Cardiac atrium fibroblast (primary cell): ENCODE measurements at places on chromosomes 16 and 17. TPM values are rescaled to one million over a fixed set of nuclear protein-coding genes. Genes with fewer than 3 reads are reported as not detected.

Gene MARVELD3
- not detected in 2 replicates for total RNA-seq

Gene ENPP7
- total RNA-seq = not detected in 2 replicates

Gene OR3A3
- not detected in 2 replicates for total RNA-seq

Gene PRSS36
- total RNA-seq = not detected in 2 replicates

Gene SEC14L1
- 37.0 and 42.3 TPM in 2 replicates for total RNA-seq

Gene SLC2A4
- 0.18 TPM in 1 of 2 replicates, not detected in the other for total RNA-seq

Gene ABCC11
- not detected in 2 replicates for total RNA-seq

Gene MMP25
- not detected in 2 replicates for total RNA-seq

Gene HOXB5
- total RNA-seq = not detected in 2 replicates

Gene ARHGAP23
- 27.4 and 30.3 TPM in 2 replicates for total RNA-seq

Gene ODAD4
- total RNA-seq = 0.16 and 0.18 TPM in 2 replicates

Gene SOST
- total RNA-seq = not detected in 2 replicates

Gene CEP295NL
- 0.49 and 0.72 TPM in 2 replicates for total RNA-seq

Gene PIK3R5
- total RNA-seq = not detected in 2 replicates

Gene ACD
- 13.0 and 25.4 TPM in 2 replicates for total RNA-seq

Gene DBNDD1
- 0.49 and 0.54 TPM in 2 replicates for total RNA-seq

Gene CD300LF
- total RNA-seq = not detected in 2 replicates

Gene FOXN1
- total RNA-seq = not detected in 2 replicates

Gene WNT9B
- total RNA-seq = not detected in 2 replicates

Gene CREBBP
- total RNA-seq = 14.1 and 16.0 TPM in 2 replicates

Gene NUDT7
- total RNA-seq = 2.6 and 6.0 TPM in 2 replicates

Gene FAM171A2
- total RNA-seq = 1.6 and 7.2 TPM in 2 replicates

Gene TEX19
- total RNA-seq = not detected in 2 replicates

Gene SYNGR3
- total RNA-seq = 5.2 and 6.6 TPM in 2 replicates

Gene STX8
- total RNA-seq = 52.0 and 90.4 TPM in 2 replicates

Gene UNC13D
- total RNA-seq = 1.1 TPM in 1 of 2 replicates, not detected in the other

Gene ARHGDIG
- total RNA-seq = 2.2 and 2.3 TPM in 2 replicates

Gene MEIOB
- 0.18 TPM in 1 of 2 replicates, not detected in the other for total RNA-seq

Gene MPV17L
- total RNA-seq = 0.18 and 0.81 TPM in 2 replicates

Gene NPIPA8
- 5.7 and 22.9 TPM in 2 replicates for total RNA-seq

Gene KRT17
- total RNA-seq = 0.54 and 0.65 TPM in 2 replicates

Gene RMI2
- total RNA-seq = 3.4 and 9.4 TPM in 2 replicates

Gene ADGRG1
- total RNA-seq = 3.9 and 5.6 TPM in 2 replicates

Gene CD300E
- total RNA-seq = not detected in 2 replicates

Gene STH
- total RNA-seq = not detected in 2 replicates

Gene PIRT
- total RNA-seq = not detected in 2 replicates

Gene HS3ST3A1
- 0.54 and 2.6 TPM in 2 replicates for total RNA-seq

Gene FA2H
- total RNA-seq = not detected in 2 replicates

Gene USP31
- 3.9 and 5.1 TPM in 2 replicates for total RNA-seq

Gene EXOSC6
- total RNA-seq = 17.9 and 23.5 TPM in 2 replicates

Gene ITGAL
- total RNA-seq = not detected in 2 replicates

Gene CHST6
- total RNA-seq = 0.72 and 0.97 TPM in 2 replicates

Gene RCVRN
- not detected in 2 replicates for total RNA-seq

Gene PLCG2
- total RNA-seq = 0.65 and 3.8 TPM in 2 replicates

Gene PYDC1
- total RNA-seq = not detected in 2 replicates

Gene TAC4
- total RNA-seq = not detected in 2 replicates

Gene CRYM
- not detected in 2 replicates for total RNA-seq
